Activated CD4-positive, CD25-positive, alpha-beta regulatory T cell treated with anti-CD3 and anti-CD28 coated beads, Interleukin-2, amount 50 U/mL, for 24 hours (primary cell): ENCODE measurements at places on chromosomes 12 and 14.
A peak's percentile ranks its signal among the peaks of the same experiment; 100 is the strongest.

- no peak for ATAC-seq
Observed at GRCh38 chr14:33332497-33332896, 393.8 kb downstream of the NPAS3 start.

DNA sequence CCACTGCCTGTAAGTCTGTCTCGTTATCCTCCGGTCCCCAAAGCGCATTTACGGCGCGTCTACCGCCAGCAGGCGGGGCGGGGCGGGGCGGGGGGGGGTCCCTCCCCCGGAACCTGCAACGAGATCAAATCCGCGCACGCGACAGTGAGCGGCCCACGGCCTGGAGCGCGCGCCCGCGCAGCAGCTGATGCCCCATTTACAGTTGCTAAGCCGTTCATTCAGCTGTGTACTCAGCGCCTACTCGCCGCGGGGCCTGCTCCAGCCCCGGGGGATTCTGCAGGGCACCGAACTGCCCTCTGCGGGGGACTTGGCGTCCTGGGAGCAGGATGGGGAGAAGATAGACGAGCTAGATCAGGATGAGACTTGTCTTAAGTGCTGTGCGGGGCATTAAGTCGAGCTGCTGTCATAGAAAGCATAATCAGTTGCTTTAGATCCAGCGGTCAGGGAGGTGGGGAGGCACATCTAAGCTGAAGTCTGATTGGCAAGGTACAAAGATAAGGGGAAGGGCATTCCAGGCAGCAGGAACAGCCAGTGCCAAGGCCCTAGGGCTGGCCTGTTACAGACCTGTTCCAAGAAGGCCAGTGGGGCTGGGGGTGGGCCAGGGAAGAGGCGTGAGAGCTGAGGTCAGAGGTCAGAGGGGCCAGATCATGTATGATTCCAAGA is 1.4 kb upstream of the CCDC85C start:
- peak; percentile 14 for ATAC-seq

GRCh38 chr12:66273147-66273546 is 29.1 kb upstream of the HELB start:
- no peak for ATAC-seq

- peak; percentile 66 for ATAC-seq
Observed at GRCh38 chr12:22657538-22657937, 32.6 kb downstream of the ETNK1 start.

GRCh38 chr14:104403421-104404220 is 175.9 kb upstream of the C14orf180 start:
- no peak for ATAC-seq

GRCh38 chr12:53868511-53868986 is 70.1 kb upstream of the HOXC13 start:
- no peak for ATAC-seq

GRCh38 chr14:31326111-31326510 is 94.2 kb downstream of the HEATR5A start:
- ATAC-seq, result no peak

DNA sequence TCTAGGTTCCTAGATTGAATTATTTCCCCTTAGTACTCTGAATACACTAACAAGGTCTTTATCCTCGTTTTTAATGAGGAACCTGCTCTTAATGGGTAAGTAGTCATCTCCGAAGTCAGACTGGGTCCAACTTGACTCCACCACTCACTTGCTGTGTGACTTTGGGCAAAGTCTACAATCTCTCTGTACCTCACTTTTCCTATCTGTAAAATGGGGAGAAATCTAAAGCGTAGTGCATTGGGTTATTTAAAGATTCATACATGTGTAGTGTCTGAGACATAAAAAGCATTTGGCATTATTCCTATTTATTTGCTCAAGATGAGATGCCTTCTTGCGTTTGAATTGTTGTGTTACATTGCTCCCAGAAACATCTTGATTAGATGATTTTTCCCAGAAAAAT is 51.5 kb downstream of the GTF2A1 start:
- ATAC-seq, result no peak

GRCh38 chr12:117127933-117128823 is 29.0 kb upstream of the TESC start:
- no peak for ATAC-seq

GRCh38 chr12:46373301-46374296 is 1.0 kb upstream of the SLC38A2 start:
- ATAC-seq, result no peak

DNA sequence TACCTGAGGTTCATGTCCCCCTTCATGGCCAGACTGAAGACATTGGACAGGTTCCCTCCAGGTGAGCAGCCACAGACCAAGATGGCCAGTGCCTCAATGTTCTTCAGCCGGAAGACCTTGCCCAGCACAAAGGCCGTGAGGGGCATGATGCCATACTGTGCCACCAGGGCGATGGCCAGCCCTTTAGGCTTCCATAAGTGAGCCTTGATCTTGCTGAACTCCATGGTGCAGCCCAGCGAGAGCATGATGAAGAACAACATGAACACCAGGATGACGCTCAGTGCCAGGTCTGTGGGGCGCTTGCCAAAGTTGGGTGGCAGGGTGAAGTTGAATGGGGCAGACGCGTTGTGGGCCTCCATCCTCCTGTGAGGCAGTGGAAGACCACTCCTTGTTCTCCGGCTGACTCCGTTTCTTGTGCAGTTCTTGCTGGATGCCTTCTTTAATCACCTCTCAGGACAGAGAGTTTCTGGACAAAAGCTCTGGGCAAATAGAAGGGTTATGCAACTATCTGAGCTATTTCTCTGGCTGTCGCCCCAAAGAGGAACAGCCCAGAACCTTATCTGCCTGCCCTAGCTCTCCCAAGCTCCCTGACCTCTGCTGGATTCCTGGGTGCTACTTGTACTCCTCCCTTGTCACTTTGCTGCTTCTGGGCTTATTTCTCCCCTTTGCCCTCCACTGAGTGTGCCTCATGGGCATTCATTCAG is at the start of gene SLC10A1:
SLC10A1 (minus strand) TSS at position 445 of the 704 bp plus-strand sequence; CDS start at position 359, 86 bp downstream.
- ATAC-seq, result no peak

GRCh38 chr12:130136509-130137039 is 25.7 kb upstream of the FZD10 start:
- no peak for ATAC-seq

DNA sequence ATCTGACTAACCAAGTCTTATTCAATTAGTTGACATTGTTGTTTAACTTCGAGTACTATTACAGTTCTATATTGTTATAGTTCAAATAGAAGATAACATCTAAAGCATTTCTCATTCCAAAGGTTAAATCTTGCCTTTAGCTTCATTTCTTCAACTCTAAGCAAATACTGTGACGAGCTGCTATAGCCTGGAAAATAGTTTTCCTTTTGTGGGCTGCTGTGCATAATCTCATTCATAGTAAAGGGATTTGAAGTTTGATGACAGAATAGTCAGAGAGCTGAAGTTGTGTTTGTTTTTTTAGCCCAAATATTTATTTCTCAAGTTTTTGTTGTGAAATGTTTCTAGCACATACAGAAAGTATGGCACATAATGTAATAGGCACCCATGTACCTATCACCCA is 13.4 kb downstream of the PSEN1 start:
- ATAC-seq, result no peak

- no peak for ATAC-seq
Observed at GRCh38 chr12:12121061-12121460, 50.3 kb downstream of the BCL2L14 start.

- ATAC-seq, result no peak
Observed at GRCh38 chr12:62694632-62695031, 228.0 kb downstream of the MON2 start.

DNA sequence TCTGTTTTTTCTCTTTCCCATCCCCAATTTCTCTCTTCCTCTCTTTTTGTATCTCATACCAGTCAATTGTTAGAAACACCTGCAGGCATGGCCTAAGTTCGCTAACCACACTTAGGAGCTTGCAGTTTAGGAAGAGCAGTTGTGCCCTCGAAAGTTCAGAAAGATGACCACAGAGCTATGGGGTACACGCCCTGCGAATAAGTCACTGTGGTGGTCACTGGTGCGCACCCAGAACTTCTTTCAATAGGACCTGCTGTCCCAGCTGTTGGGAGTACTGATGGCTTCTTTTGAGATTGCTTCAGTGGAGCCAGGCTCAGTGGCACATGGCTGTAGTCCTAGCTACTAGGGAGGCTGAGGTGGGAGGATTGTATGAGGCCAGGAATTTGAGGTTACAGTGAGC is 362.8 kb upstream of the TMTC1 start:
- ATAC-seq, result no peak

- peak; percentile 54 for ATAC-seq
Observed at GRCh38 chr12:48189331-48190125, 6.1 kb downstream of the CCDC184 start.

- ATAC-seq, result no peak
Observed at GRCh38 chr12:114955414-114956014, 271.5 kb upstream of the TBX3 start.

GRCh38 chr12:7864601-7865150 is 8.0 kb downstream of the SLC2A14 start:
- ATAC-seq, result no peak

- no peak for ATAC-seq
Observed at GRCh38 chr12:95184121-95184520, 33.1 kb downstream of the FGD6 start.

GRCh38 chr12:131092901-131093603 is 139.3 kb downstream of the ADGRD1 start:
- ATAC-seq, result no peak

- no peak for ATAC-seq
Observed at GRCh38 chr14:61646366-61647116, 48.8 kb upstream of the HIF1A start.

DNA sequence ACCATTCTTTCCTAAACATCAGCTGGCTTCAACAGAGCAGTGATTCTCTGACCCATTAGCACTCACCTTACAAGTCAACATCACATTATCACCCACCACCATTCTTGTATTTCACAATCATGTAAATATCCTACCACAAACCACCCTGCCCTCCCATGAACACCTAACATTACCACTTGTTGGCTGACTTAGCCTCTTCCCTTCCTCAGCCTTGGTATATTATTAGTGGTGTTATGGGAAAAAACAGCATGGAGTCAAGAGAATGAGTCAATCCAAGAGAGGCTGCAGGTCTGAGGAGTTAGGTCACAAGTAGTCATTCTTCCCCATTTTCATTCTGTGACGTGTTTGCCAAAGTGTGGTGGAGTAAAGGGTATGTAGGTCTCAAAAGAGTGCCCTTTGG is 22.3 kb upstream of the MGP start:
- peak; percentile 11 for ATAC-seq

DNA sequence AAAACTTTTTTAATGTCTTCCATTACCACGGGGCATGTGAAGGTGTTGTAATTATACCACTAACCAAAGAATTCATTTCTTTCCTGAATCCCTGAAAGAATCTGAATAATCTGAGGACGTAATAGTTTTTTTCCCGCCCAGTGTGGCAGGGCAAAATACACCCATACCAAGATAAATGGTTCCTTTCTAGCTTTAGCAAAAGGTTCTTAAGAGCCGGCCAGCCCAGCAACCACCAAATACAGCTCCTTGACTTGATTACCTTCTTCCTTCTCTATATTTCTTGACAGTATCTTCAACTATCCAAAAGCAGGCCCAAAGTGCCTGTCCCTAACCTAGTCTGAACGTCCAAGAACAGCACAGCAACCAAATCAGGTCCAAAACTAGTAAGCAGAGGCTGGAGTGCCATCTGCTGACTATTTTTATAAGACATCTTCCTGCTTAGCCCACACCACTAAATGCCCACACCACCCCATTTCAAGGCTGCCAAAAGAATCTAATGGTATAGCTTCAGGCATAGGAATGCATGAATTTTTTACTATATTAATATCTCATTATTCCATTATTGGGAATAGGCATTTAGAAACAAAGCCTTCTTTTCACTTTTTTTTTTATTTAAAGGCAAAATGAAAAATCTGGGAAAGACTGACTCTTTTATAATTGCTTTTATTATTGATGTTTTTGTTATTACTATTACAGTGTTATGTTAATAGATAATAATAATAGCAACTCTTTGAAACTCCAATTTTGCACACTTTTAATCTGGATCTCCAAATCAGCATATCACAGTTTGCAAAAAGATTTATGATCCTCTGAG is 524.4 kb downstream of the MED13L start:
- no peak for ATAC-seq

GRCh38 chr12:25924491-25925001 is 33.9 kb upstream of the RASSF8 start:
- ATAC-seq, result no peak

- no peak for ATAC-seq
Observed at GRCh38 chr12:5689773-5690172, 255.3 kb downstream of the ANO2 start.

- ATAC-seq, result peak; percentile 25
Observed at GRCh38 chr12:106138633-106139421, at the start of gene NUAK1. TSS of gene NUAK1 (minus strand) at chr12:106138954. CDS start at chr12:106138653, 301 bp downstream.

DNA sequence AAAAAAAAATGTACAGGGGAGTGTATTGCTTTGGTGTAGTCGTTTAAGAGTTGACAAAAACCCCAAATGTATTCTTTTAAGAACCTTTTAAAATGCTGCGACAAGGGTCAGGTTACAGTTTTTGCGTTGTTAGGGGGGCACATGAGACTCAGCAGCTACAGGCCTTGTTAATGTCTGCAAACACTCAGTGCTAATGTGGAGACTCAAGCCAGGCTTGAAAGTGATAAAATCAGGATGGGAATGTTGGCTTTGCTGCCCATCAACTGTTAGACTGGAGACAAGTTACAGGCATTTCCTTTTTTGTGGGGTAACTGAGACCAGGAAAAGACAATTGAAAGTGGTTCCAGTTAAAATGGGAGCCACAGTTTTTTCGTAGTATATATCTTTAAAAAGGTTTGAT is 84.8 kb downstream of the PRKCH start:
- no peak for ATAC-seq

GRCh38 chr14:100434033-100434601 is 111.0 kb downstream of the SLC25A47 start:
- no peak for ATAC-seq

DNA sequence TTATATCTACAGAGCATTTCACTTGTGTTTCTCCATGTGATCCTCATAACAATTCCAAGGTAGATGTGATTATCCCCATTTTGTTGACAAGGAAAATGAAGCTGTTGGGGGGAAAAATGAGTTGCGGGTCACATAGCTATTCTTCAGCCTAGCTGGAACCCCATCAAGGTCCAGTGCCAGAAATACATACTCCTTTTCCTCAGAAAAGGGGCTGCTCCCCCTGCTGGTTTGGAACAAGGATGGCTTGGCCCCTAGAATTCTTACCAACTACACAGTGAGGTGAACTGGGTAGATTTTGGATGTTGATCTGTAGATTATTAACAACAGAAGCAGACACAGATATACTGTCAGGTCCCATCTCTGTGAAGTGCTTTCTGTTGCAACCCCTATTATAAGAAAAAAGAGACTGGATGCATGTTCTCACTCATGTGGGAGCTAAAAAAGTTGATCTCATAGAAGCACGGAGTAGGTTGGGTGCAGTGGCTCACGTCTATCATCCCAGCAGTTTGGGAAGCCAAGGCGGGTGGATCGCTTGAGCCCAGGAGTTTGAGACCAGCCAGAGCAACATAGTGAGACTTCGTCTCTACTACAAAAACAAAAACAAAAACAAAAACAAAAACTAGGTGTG is 8.9 kb downstream of the IKZF4 start:
- ATAC-seq, result peak; percentile 37

- no peak for ATAC-seq
Observed at GRCh38 chr14:74019408-74020137, 424 bp downstream of the BBOF1 start.

- no peak for ATAC-seq
Observed at GRCh38 chr14:53696217-53696965, 260.2 kb downstream of the BMP4 start.
